ENCODE measurements at places on chromosomes 6 and 20.

GRCh38 chr6:62392291-62392690, 106.3 kb upstream of the KHDRBS2 start:
- no peak for DNase-seq

GRCh38 chr6:124991764-124992295, 29.6 kb downstream of the RNF217 start:
- DNase-seq = no peak

GRCh38 chr20:3741836-3742458, 9.5 kb downstream of the HSPA12B start:
- DNase-seq = no peak

DNA sequence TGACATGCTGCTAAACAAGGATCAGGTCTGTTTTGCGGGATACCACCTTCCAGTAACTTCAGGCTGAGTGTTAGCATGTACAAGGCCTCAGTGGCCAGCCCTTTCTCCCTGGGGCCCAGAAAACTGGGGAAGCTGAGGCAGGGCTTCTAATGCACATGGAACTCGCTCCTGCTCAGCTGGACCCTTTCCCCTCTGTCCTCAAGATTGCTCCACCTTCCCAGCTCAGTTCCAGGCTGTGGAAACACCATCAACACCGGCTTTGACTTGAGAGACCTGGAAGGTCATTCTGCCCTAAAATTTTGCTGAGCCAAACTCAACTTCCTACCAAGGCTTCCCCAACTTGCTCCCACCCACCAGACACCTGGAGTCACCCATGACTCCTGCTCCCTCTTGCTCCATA, 4.2 kb upstream of the BLCAP start:
- no peak for DNase-seq

GRCh38 chr6:10587656-10588406, 66.7 kb downstream of the GCNT2 start:
- DNase-seq = no peak

- DNase-seq = no peak
These were observed 849.2 kb upstream of the HS3ST5 start for GRCh38 chr6:115191989-115192388.

DNA sequence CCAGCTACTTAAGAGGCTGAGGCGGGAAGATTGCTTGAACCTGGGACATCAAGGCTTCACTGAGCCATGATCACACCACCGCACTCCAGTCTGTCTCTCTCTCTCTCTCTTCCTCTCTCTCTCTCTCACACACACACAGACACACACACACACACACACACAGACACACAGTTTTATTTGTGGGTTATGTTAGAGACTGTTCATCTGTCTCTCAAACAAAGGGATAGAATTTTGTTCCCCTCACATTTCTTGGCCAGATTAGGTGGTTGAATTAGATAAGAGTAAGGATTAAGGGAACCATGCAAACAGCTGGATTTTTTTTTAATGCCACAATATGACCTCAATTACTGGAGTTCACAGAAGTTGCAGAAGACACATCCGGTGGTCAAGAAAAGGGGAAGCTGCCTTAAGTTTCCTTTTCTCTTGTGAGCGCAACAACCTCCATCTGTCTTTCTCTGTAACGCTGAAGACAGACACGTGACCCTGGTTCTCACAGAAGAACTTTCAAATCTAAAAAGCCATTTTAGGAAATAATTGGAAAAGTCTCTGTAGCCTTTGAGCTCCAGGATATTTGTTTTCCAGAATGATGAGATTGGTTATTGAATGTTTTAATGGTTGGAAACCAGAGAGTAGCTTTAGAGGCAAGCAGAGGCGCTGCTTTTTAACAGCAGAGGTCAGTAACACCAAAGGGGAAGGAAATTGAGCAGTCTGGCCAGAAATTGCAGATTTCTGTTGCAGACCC, 32.9 kb upstream of the LGSN start:
- DNase-seq = no peak

DNA sequence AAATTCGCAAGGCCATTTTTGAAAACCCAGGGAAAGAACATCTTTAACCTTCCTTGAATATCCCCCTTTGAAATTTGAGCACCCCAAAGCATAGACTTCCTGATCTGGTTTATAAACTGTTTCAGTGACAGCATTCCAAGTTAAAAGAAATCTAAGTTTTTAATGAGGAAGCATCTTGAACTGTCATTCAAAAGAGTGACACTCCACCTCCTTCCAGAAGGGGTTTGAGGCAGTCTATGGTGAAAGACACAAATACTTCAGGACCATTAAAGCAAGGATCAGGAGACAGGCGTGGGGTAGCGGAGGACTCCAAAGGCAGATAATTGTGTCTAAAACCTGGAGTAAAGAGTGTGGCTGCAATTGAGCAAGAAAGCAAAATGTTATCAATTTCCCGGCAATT, 691 bp downstream of the GHRH start:
- DNase-seq = no peak

DNA sequence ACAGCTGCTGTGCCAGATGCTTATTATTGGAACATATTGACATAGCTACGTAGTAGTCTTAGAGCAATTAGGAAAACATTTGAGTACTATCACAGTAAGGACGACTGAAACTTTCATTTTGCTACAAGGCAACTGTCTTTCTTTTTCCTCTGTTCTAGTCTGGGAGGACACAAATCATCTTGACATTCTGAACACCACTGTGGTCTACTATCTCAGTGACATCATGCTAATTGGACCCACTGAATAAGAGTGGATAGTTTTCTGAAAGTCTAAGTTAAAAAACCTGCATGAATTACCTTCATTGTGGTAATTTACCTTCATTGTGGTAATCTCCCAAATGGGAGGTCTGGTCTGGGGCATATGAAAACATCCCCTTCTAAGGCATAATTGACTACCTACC, 163.3 kb upstream of the MOCS1 start:
- no peak for DNase-seq

GRCh38 chr6:34384321-34385153, 7.9 kb downstream of the NUDT3 start:
- DNase-seq = no peak

DNA sequence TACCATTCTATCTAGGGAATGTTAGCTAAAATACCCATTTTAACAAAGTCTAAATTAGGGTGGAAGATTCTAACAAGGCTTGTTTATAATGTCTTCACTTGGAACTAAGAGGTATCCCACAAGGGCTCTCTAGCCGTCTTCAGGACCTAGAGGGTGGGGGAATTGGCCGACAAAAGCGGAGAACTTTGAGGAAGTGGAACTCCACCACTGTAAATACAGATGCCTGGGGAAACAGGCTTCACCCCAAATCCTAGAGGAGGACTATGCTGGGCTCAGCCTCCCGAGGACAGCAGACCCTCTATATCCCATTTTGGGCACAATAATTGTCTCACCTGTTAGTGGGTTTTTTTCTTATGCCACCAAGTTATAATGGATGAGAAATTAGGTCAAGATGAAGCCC, 58.0 kb upstream of the TFB1M start:
- DNase-seq = no peak

DNA sequence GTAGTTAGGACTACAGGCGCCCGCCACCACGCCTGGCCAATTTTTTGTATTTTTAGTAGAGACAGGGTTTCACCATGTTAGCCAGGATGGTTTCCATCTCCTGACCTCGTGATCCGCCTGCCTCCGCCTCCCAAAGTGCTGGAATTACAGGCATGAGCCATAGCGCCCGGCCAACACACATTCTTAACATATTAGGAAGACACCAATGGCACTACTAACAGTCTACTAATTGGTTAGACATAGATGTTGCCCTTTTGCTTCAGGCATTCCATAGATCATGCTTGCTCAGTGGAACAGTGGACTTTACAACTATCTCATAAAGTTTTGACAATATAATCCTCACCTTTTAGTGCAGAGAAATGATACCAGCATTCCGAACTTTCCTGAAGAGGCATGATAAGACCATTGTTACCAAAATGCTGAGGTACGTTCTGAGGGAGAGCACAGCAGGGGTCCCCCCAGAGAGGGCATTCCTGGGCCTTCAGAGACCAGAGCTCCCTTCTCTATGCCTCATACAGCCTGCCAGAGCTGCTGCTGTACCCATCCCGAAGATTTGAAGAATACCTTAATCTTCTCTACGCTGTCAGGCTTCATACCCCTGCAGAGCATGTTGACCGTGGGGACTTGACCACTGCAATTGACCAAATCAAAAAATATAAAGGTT, 89.4 kb downstream of the ECT2L start:
- no peak for DNase-seq

DNA sequence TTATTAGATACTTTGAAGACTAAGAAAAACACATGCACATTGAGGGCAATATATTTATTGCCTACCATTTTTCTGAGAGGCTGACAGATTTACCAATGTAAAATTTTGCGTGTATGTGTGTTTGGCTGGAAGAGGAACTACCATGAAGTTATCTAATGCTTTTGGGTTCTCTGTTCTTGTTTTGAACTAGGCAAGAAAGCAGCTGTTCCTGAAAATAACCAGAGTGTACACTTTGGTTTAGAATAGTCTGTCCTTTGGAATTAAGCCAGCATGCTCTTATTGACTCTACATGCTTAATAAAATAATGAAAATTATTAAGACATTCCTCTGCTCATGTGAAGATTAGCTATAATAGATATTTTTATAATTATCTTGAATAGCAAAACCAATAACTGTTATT, 129.2 kb downstream of the MYB start:
- DNase-seq = no peak

DNA sequence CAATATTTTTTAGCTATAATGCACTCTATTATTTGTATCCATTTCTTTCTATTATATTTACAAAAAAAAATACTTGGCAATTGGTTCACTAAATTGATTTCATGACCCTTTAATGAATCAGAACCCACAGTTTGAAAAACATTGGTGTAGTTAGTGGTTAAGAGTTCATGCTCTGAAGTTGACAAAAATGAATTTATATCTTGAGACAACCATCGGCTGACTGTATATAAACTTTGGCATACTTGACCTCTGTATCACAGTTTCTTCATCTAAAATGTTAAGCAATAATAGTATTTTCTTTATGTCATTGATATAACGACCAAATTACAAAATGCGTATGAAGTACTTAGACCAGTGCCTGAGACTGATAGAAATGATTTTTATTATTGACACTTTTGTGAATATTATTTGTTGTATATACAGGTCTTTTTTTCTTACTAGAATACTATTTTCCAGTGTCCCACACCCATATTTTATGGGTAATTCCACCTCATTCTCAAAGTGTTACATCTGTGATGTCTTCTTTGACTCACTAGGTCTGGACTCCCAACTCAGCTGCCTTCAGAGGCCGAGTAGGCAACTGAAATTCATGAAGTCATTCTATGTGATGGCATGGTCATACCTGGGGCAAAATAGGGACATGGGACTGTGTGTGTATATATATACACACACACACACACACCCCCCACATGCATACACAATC, 459.2 kb downstream of the RFPL4B start:
- DNase-seq = no peak

- peak; percentile 35 for DNase-seq
These were observed 1.7 kb downstream of the SCML4 start for GRCh38 chr6:107822176-107823046.

GRCh38 chr20:21053002-21053762, 53.0 kb downstream of the LINC00237 start:
- no peak for DNase-seq

GRCh38 chr6:14068133-14068532, 49.4 kb upstream of the CD83 start:
- DNase-seq = no peak

- no peak for DNase-seq
These were observed 76.3 kb downstream of the JARID2 start for GRCh38 chr6:15322184-15322583.

- no peak for DNase-seq
These were observed 1.3 kb upstream of the PGC start for GRCh38 chr6:41748542-41748941.

DNA sequence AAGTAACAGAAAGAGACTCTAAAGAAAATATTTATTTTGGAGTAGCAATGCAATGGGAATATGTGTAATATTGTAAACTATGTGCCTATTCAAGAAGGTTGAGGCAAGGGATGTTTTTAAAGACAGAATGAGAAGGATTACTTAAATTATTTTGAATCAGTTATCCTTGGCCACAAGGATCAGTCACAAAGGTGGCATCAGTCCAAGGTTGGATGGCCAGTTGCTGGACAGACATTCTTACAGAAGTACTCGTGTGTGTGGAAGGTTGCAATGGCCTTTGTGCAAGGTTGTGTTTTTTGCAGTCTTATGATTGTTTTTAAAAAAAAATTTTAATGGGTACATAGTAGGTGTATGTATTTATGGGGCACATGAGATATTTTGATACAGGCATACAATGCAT, 2.0 kb downstream of the QRSL1 start:
- no peak for DNase-seq

- no peak for DNase-seq
These were observed 641.0 kb upstream of the GJE1 start for GRCh38 chr6:141491684-141492083.

GRCh38 chr6:143745166-143746133, 67.7 kb downstream of the PHACTR2 start:
- no peak for DNase-seq

DNA sequence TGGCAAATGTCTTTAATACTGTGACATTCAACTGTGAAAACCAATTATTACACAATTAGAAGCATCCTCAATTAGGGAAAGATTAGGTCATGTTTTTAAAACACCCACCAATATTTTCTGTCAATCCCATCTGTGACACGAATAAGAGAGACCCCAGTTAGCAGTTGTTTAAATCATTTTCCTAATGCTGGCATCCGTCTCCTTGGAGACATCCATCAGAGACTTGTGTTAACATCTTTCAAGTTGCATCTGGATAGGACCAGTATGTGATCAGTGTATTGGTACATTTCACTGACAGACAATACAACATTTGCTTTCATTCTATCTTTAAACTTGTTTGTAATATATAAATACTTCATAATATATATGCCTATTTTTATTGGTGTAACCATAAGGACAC, 420.7 kb upstream of the RNF217 start:
- DNase-seq = no peak
